Activated CD8-positive, alpha-beta T cell treated with anti-CD3 and anti-CD28 coated beads, Interleukin-2, amount 10 ng/mL, durations not matched to agents 7 days and 5 days (primary cell): ENCODE measurements at places on chromosomes 5 and 9. TPM values are rescaled to one million over a fixed set of nuclear protein-coding genes. Genes with fewer than 3 reads are reported as not detected.

The CSF2 gene
- total RNA-seq: 0.55 TPM

The ERMP1 gene
- total RNA-seq: 30.6 TPM

The GRIA1 gene
- not detected for total RNA-seq

The SLC6A19 gene
- not detected for total RNA-seq

The NUTM2G gene
- total RNA-seq: not detected

The SPATA24 gene
- total RNA-seq: 3.8 TPM

The ABLIM3 gene
- total RNA-seq: not detected

The FAM193B gene
- 95.8 TPM for total RNA-seq

The ELAVL2 gene
- total RNA-seq: not detected

The PLAC8L1 gene
- 0.42 TPM for total RNA-seq

The INSL6 gene
- total RNA-seq: not detected

The ZBED3 gene
- total RNA-seq: 2.0 TPM

The IL9 gene
- total RNA-seq: not detected

DNA sequence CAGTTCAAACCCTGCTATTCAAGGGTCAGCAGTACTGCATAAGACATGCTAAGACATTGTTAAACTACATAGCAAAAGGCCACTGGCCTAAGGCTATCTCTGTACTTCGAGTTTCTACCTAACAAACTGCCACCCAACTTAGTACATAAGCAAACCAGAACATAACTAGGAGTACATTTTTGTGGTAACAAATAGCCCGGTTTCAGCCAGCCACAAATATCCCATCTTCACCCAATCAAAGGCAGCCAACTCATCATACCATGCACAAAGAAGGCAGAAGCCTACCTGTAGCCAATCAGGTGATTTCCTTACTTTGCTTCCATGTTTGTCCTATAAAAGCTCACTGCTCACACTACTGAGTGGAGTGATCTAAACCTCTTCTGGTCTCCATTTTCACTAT lies 201.4 kb downstream of the SMARCA2 start:
- no peak for DNase-seq
- H3K27ac ChIP-seq: no peak overlapping the region
- H3K4me1 ChIP-seq: no peaks in the 10 kb centered on the region

GRCh38 chr5:145787001-145787400 lies 48.1 kb downstream of the PRELID2 start:
- no peaks in the 10 kb centered on the region for H3K36me3 ChIP-seq
- no peak for DNase-seq
- no peaks in the 10 kb centered on the region for H3K27me3 ChIP-seq
- H3K4me3 ChIP-seq: no peak overlapping the region
- no peaks in the 10 kb centered on the region for H3K4me1 ChIP-seq
- H3K27ac ChIP-seq: no peak overlapping the region

DNA sequence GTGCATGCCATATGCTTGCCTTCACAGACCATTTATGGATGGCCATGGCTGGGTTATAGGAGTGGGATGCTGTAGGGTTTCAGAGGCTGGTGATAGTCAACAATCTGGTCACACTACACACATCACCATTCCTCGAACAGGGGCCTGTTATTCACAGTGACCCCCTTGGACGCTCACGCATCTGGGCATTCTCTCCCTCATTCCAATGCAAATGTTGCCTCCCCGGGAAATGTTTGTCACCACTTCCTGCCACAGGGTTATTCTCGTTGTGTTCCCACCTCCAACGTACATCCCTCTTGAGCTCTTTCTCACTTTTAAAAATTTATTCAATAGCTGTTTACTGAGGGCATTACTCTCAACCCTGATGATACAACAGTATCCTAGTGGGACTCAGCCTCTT lies 135.4 kb downstream of the SCAMP1 start:
- no peak for DNase-seq
- no peaks in the 10 kb centered on the region for H3K4me1 ChIP-seq
- H3K36me3 ChIP-seq: no peaks in the 10 kb centered on the region
- H3K27me3 ChIP-seq: peaks cover 28% of the 10 kb centered on the region
- H3K4me3 ChIP-seq: no peak overlapping the region
- H3K27ac ChIP-seq: no peak overlapping the region

GRCh38 chr5:154849264-154849785 lies 1.1 kb downstream of the FAXDC2 start:
- H3K27me3 ChIP-seq: no peaks in the 10 kb centered on the region
- no peak for DNase-seq
- no peak overlapping the region for H3K27ac ChIP-seq
- peaks cover 2% of the 10 kb centered on the region for H3K4me1 ChIP-seq

DNA sequence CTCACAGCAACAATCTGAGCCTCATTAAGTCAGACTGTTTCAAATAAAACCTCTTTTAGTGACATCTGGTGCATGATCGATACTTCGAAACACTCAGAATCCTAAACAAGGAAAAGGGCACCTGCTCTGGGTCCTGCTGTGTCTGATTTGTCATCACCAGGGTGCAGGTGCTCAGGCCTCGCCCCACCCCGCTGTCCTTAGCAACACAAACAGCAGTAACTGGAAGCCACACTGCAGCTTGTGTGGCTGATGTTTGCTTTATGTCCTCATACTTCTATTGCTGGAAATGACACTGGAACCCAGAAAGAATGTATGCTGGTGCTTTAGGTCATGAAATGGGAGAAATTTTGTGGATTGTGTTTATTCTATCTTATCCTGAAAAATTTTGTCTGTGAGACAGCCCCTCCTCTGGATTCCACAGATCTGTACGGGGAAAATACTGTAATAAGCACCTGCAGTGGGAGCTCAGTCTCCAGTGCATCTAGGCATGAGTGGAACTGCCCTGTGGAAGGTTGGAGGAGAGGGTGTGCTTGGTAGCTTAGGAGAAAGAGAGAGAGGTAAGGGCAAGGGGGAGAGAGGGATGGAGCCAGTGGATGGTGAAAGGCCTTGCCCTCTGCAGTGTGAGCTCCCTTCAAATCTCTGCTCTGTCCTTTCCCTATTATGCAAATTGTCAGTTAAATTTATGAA lies 284.2 kb downstream of the SMARCA2 start:
- no peaks in the 10 kb centered on the region for H3K36me3 ChIP-seq
- no peak overlapping the region for H3K4me3 ChIP-seq
- H3K27me3 ChIP-seq: no peaks in the 10 kb centered on the region

- H3K36me3 ChIP-seq: no peaks in the 10 kb centered on the region
- H3K27ac ChIP-seq: no peak overlapping the region
- no peaks in the 10 kb centered on the region for H3K27me3 ChIP-seq
- H3K4me1 ChIP-seq: no peaks in the 10 kb centered on the region
- no peak overlapping the region for H3K4me3 ChIP-seq
Measured at GRCh38 chr5:19261879-19262278, 726.1 kb downstream of the CDH18 start.

GRCh38 chr5:119417891-119418605 lies 34.2 kb upstream of the HSD17B4 start:
- H3K27me3 ChIP-seq: no peaks in the 10 kb centered on the region
- no peak for DNase-seq
- H3K36me3 ChIP-seq: no peaks in the 10 kb centered on the region

- H3K27me3 ChIP-seq: no peaks in the 10 kb centered on the region
- H3K4me1 ChIP-seq: no peaks in the 10 kb centered on the region
- H3K36me3 ChIP-seq: no peaks in the 10 kb centered on the region
- DNase-seq: no peak
- H3K27ac ChIP-seq: no peak overlapping the region
Measured at GRCh38 chr5:44660251-44660650, 148.5 kb upstream of the MRPS30 start.

DNA sequence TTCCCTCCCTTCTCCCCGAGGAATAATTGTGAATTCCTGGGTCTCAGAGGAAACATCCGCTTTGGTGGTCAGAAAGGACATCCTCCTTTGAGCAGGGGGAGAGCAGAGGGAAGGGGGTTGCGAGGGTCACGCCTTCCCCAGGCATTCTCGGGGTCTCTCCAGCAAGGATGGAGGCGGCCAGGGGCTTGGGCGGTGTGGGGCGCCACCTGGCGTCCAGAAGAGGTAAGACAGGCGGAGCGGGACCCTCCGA lies 129.1 kb downstream of the KCNIP1 start:
- H3K4me3 ChIP-seq: no peak overlapping the region
- peaks cover 11% of the 10 kb centered on the region for H3K4me1 ChIP-seq
- no peak overlapping the region for H3K27ac ChIP-seq

- no peak overlapping the region for H3K27ac ChIP-seq
- H3K36me3 ChIP-seq: no peaks in the 10 kb centered on the region
- no peak overlapping the region for H3K4me3 ChIP-seq
- no peaks in the 10 kb centered on the region for H3K4me1 ChIP-seq
Measured at GRCh38 chr5:59842999-59843398, 50.5 kb downstream of the PDE4D start.

GRCh38 chr5:138841531-138841930 lies 33.6 kb downstream of the LRRTM2 start:
- no peak for DNase-seq
- H3K27me3 ChIP-seq: peaks cover 7% of the 10 kb centered on the region
- H3K4me1 ChIP-seq: no peaks in the 10 kb centered on the region
- no peak overlapping the region for H3K27ac ChIP-seq
- H3K4me3 ChIP-seq: no peak overlapping the region

DNA sequence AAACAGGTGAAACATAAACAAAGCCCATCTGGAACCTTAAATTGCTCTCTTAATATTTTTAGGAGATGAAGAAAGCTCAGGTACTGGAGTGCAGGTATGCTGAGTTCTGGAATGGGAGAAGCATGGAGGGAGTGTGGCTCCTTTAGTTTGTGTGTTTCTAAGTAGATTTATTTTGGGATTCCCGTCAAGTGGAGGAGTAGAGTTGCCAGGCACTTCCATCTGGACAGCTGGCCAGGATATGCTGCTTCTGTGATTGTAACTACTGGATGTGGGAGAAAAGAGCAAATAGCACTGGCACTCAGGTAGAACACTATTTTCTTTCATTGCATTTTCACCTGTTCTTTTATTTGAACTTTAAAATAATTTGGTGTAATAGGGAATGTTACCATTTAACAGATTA lies 182.3 kb upstream of the MAST4 start:
- no peak overlapping the region for H3K4me3 ChIP-seq
- DNase-seq: no peak
- no peaks in the 10 kb centered on the region for H3K4me1 ChIP-seq
- no peaks in the 10 kb centered on the region for H3K36me3 ChIP-seq

DNA sequence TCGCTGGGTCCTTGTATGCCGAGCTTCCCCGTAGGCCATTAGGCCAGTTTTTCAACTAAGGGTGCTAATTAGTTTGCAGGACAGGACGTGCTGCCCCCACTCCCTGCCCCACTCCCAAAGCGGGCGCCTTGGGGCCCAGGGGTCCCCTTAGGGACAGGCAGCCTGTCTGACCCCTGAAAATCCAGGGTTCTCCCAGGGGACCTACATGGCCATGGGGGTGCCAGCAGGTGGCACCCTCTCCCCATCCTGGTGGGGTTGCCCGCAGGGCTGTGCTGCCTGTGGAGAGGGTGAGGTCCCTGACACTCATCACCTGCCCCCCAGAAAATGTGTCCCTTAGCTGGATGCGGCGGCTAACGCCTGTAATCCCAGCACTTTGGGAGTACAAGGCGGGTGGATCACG lies 8.5 kb upstream of the CCDC187 start:
- H3K4me1 ChIP-seq: peaks cover 6% of the 10 kb centered on the region
- DNase-seq: peak; percentile 58
- H3K27me3 ChIP-seq: no peaks in the 10 kb centered on the region
- H3K4me3 ChIP-seq: no peak overlapping the region
- H3K36me3 ChIP-seq: peaks cover 11% of the 10 kb centered on the region
- H3K27ac ChIP-seq: no peak overlapping the region

DNA sequence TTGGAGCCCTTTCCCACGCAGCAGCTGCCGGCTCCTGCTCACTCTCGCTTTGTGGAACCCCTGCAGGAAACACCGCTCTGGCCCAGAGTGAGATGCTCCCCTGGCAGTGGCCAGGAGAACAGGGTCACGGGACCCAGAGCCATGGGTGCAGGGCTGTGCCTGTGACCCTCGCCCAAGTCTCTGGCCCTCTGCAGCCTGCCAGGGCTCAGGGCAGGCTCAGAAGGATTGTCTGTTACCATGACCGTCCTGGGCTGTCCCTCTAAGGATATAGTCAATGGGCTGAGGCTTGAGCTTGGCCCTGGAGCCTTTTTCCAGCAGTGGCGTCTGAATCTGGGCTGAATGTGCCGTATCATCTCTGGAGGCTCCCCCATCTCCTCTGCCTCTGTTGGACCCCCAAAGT lies 28.7 kb upstream of the AIF1L start:
- H3K36me3 ChIP-seq: no peaks in the 10 kb centered on the region
- no peak overlapping the region for H3K4me3 ChIP-seq
- H3K4me1 ChIP-seq: no peaks in the 10 kb centered on the region
- no peaks in the 10 kb centered on the region for H3K27me3 ChIP-seq

DNA sequence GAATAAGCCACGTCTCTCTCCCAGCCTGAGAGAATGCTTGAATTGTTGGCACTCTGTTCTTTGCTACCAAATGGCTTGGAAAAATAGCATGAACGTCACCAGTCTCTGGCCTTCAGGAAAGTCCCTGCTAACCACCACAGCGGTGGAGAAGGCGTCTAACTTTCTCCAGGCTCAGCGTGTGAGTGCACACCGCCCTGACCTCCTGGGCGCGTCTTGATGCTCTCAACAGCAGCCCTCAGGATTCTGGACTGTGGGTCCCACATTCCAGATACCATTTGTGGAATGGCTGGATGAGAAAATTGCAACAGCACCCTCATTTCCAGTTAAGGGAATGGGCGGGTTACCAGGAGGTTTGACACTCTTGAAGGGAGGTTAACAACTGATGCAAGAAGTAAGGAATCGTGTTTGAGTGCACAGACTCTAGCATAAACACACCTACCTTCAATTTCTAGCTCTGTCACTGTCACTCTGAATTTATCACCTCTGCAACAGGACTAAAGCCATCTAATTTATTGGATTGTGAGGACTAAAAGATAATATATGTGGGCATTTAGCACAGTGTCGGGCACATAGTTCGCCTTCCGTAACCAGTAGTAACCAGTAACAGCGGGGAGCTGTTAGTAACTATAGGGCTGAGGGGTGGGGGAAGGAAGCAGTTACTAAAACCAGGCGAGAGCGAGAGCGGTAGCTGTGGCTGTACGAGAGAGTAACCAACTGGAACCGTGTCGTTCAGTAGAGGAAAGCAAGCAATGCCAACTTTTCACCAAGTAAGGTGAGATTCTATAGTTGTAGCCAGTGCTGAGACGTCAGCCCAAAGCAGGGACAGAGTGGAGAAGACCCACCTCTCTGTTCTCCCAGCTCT lies 807 bp upstream of the PLGRKT start:
- H3K4me1 ChIP-seq: peaks cover 29% of the 10 kb centered on the region
- H3K27me3 ChIP-seq: no peaks in the 10 kb centered on the region
- peak overlapping the region; percentile 96 for H3K4me3 ChIP-seq

DNA sequence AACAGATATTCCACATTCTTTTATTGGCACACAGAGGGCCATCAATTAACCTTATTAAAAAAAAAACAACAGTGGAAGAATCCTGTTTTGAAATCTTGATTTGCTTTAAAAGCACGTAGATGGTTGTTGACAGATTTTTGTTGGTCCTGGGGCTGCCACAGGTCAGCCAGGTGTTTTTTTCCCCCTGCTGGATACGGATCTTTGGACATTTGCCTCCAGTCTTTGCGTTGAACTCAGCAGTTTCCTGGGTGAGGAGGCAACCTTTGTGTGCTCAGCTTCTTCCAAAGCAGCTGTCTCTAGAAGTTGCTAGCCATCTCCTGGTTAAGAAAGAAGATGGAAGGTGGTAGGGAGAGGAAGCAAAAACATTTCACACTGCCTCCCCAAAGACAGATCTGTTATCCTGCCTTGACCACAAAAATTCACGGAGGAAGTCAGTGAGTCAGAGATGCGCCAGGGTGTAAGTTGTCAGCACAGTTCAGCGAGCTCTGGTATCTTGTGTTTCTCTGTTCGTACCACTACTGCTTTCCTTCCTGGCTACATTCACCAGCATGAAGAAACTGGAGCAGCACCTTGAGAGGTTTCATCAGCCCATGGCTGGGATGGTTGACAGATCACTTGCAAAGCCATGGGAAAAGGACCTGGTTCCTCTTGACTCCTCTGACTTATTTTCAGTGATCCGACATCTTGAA lies 207.3 kb downstream of the ARHGAP26 start:
- peak; percentile 60 for DNase-seq
- H3K27ac ChIP-seq: peak overlapping the region; percentile 92
- H3K4me3 ChIP-seq: peak overlapping the region; percentile 47
- H3K4me1 ChIP-seq: peaks cover 69% of the 10 kb centered on the region
- peaks cover 23% of the 10 kb centered on the region for H3K36me3 ChIP-seq
- H3K27me3 ChIP-seq: no peaks in the 10 kb centered on the region
